ENCODE measurements at places on chromosomes 6 and 20. TPM values are rescaled to one million over a fixed set of nuclear protein-coding genes. Genes with fewer than 3 reads are reported as not detected.

ENPP4 gene
- total RNA-seq = 22.0 TPM

RAET1L gene
- total RNA-seq = not detected

GSTA3 gene
- total RNA-seq = not detected

TNNC2 gene
- total RNA-seq = 0.89 TPM

ATP6V1G2 gene
- 4.8 TPM for total RNA-seq

BTNL2 gene
- not detected for total RNA-seq

MRAP2 gene
- total RNA-seq = 10.3 TPM

BMP6 gene
- total RNA-seq = 9.0 TPM

GMPR gene
- total RNA-seq = 11.9 TPM

TAP1 gene
- 32.8 TPM for total RNA-seq

DEFB110 gene
- total RNA-seq = not detected

ENPP3 gene
- 1.7 TPM for total RNA-seq

CDH26 gene
- 3.6 TPM for total RNA-seq

HLA-DMB gene
- 46.9 TPM for total RNA-seq
